Brain microvascular endothelial cell (primary cell): ENCODE measurements at places on chromosomes 4 and X.

- no peak for DNase-seq
Observed at GRCh38 chr4:25448379-25449109, 71.5 kb downstream of the ANAPC4 start.

DNA sequence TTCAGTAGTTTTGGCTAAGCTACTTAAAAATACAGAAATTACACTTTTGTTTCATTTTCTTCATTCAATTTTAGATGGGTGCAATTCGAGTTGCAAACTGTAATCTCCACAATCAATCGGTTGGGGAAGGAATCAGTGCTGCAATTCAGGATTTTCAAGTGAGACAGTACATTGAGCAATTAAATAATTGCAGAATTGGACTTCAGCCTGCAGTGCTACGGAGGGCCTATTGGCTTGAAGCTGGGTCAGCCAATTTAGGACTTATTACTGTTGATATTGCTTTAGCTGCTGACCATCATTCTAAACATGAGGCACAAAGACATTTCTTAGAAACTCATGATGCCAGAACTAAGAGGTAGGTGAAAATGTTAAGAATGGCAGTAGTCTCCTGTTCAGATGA is 77.7 kb downstream of the BLTP1 start:
- no peak for DNase-seq

- no peak for DNase-seq
Observed at GRCh38 chr4:88693792-88694191, 3.8 kb downstream of the NAP1L5 start.

- DNase-seq: peak; percentile 79
Observed at GRCh38 chr4:113761620-113762185, at the start of gene CAMK2D. Gene CAMK2D, minus strand, starts transcription at chr4:113761738. Its CDS starts 670 bp downstream, at chr4:113761068.
